Stimulated activated CD4-positive, alpha-beta T cell treated with anti-CD3 and anti-CD28 coated beads, Interleukin-12 subunit alpha, Interleukin-12 subunit beta, amount 100 ng/mL, for 24 hours (primary cell): ENCODE measurements at places on chromosomes 7 and 10.

- peak; percentile 63 for DNase-seq
Measured at GRCh38 chr7:139035586-139036353, at the start of gene ZC3HAV1L. Gene ZC3HAV1L (minus strand): TSS chr7:139036042. CDS start chr7:139036017, 25 bp downstream.

GRCh38 chr10:69578508-69578991 lies 5.3 kb upstream of the NEUROG3 start:
- no peak for DNase-seq

- no peak for DNase-seq
Measured at GRCh38 chr7:82961240-82961639, 201.4 kb downstream of the PCLO start.

GRCh38 chr7:83655951-83656556 lies 7.1 kb upstream of the SEMA3E start:
- DNase-seq: no peak

GRCh38 chr10:99124376-99124775 lies 111.3 kb downstream of the HPSE2 start:
- no peak for DNase-seq

- no peak for DNase-seq
Measured at GRCh38 chr7:78783179-78783962, 670.1 kb downstream of the MAGI2 start.

DNA sequence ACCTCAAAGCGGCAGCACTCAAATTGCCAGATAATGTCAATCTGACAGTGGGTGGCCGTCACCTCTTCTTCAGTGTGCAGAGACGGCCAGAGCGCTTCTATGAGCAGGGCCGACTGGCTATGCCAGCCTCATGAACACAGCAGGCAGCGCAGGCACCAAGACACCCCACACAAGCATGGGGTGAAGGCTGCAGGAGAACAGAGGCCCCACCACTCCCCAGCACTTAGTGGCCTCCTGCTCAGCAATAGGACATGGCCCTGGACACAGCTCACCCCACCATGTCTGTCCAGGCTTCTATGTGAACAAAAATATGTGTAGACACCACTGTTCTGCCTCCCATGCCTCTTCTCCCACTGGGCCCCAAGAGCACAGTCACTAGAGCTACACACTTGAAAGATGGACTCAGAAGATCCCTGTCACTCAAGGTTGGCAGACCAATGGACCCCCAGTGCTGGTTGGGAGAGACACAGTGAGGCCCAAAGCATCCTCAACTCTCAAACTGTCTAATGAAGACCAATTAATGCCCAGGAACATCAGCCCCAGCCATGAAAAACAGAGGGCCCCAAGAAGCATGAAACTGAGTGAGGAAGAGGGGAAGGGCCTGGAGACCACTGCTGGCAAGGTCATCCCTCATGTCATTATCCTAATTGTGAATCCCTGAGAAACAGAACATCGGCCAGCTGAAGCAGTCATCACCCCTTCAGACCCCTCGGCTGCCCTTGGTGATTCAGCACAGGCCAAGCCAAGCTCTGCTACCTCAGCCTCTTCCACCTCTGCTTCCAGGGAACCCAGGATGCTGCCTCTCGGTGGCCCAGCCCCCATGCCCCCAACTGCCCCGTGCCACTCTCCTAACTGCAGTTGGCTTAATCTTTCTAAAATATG lies 77.7 kb downstream of the GRID1 start:
- no peak for DNase-seq

GRCh38 chr7:70655694-70656093 lies 476.2 kb upstream of the GALNT17 start:
- DNase-seq: no peak

DNA sequence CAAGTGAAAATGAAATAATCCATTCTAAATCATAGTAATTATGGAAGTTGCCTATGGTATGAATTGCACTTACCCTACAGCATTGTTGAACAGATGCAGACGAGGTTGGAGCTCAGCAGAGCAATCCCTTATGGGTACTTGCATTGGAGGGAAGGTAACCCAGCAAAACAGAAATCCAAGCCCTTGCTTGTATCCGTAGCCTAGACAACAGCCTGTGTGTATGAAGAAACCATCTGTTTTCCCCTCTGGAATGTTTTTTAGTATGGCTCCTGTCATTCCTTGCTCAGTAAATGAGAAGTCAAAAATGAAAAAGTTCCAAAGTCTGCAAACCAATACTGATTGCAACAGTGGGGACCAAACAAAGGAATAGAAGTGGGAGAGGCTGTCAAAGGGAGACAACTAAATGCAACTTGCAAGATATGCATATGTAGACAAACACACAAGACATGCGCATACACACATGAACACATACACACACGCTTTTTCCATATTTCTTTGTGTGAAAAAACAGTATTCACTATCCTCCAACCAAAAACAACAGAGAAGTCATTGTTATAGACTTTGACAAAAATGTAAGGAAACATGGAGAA lies 260.8 kb downstream of the DYNC1I1 start:
- no peak for DNase-seq

- DNase-seq: no peak
Measured at GRCh38 chr7:76282344-76283253, 19.9 kb upstream of the HSPB1 start.

DNA sequence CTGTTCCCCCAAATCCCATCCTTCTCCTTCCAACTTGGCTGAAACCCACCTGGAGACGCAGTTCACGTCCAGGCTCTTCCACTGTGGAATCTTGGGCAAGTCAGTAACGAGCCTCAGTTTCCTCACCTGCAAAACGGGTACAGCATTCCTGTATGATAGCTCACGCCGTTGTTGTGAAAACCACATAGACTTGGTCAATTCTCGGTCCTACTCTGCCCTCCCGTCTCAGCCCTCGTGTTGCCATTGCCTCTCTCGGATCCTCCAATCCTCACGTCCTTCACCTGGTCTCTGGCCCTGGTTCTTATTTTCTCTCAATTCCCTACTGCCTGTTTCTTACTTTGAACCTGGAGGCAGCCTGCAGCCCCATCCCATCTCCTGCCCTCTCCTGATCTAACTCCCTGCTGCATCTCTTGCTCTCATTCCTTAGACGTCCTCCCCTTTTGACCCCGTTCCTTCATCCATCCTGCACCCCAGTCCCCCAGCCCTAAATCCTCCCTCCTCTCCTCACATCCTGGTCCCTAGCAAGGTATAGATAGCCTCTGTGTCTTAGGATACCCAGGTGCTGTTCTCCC lies 2.0 kb upstream of the MUC12 start:
- DNase-seq: no peak

DNA sequence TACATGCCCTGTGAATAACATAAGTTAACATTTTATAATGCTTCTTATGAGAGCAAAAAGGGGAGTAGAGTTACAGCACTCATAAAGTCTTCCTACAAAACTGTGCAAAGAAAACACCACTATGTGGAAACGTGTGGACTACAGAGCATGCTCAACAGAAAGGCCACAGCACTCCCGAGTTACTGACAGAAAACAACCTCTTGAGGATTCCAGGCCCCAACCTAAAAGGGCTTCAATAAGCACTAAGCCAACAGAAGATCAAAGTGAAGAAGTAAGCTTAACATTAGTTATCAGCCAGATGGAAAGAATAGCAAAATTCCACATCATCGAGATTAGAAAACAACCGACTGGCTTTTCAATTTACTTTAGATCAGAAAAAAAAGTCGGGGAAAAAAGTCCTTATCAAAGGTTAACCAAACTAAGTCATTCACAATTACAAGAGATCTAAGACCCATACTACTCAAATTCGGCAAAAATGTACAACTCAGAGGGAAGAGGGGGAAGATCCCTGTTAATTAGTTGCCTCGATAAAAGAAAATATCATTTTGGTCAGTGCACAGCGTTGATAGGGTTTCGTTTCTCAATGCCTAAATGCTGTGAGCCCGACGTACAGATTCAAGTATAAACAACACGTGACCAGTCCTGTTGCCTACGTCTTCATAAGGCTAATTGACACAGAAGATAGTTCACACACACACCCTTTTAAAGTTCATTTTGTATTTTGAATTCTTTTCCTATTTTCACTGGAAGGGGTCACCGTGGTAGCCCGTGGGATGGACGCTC lies 1.4 kb downstream of the KBTBD2 start:
- DNase-seq: no peak

- no peak for DNase-seq
Measured at GRCh38 chr10:108090476-108091215, 926.1 kb upstream of the SORCS1 start.

GRCh38 chr10:6138456-6138855 lies 49.6 kb downstream of the RBM17 start:
- no peak for DNase-seq

DNA sequence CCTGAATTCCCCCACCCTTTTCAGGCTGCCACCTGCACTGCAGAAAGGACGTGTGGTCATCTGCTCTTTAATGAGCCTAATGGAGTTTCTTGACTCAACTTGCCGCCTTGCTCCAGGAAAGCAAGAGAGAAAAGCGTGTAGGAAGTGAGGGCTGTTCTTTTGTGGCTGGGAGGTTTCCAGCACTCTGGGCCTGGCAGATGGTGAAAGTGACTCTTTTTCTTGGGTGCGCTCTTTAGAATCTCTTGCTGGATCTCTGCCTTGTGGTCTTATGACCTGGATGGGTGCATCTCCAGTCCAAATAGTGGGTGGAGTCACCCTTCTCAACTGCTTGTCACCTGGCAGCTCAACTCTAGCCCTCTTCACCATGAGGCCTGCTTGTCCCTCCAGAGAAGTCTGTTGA lies 244.0 kb downstream of the SORCS1 start:
- DNase-seq: no peak

DNA sequence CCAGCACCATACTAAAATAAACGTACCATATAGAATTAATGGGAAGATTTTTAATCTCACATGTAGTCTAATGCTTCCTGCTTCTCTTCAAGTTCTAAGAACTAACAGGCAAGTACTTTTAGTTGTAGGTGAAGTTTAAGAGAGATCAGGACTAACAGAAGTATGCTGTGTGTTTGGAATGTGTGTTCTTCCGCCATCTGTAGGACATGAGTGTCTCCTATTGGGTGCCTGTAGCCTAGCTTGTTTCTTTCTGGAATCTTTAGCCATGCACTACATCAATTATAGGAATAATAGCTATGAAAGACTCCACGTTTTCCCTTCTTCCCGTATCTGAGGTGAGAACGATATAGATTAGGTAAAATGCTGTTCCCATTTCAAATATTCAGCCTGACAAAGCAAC lies 140.2 kb upstream of the AHR start:
- no peak for DNase-seq

DNA sequence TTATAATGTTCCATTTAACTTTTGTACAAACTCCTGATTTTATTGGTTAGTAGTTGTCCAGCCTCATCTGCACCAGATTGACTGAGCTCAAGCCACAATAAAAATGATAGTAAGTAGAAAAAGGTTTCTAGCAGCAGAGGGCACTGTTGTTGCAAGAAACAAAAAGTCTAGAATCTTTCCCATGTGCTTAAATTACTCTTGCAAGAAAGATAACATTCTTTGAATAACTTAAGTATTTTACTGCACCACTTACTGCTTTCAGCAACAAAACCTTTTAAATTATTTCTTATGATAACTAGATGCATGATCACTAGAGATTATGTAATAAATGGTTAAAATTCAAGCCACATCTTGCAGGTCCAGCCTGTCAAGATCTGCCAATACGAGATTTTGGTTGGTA lies 27.0 kb downstream of the LMOD2 start:
- no peak for DNase-seq

GRCh38 chr7:131950758-131951157 lies 394.3 kb upstream of the PODXL start:
- DNase-seq: no peak

GRCh38 chr10:102596506-102596971 lies 47.7 kb upstream of the TRIM8 start:
- peak; percentile 8 for DNase-seq

GRCh38 chr10:68109331-68109730 lies at the start of gene MYPN:
Gene MYPN (plus strand): TSS chr10:68109488. CDS start chr10:68121439, 11,951 bp downstream.
- DNase-seq: no peak
